ENCODE measurements at places on chromosomes 5 and 9.

GRCh38 chr9:136823136-136824046 lies 15.6 kb downstream of the RABL6 start:
- no peak for DNase-seq

DNA sequence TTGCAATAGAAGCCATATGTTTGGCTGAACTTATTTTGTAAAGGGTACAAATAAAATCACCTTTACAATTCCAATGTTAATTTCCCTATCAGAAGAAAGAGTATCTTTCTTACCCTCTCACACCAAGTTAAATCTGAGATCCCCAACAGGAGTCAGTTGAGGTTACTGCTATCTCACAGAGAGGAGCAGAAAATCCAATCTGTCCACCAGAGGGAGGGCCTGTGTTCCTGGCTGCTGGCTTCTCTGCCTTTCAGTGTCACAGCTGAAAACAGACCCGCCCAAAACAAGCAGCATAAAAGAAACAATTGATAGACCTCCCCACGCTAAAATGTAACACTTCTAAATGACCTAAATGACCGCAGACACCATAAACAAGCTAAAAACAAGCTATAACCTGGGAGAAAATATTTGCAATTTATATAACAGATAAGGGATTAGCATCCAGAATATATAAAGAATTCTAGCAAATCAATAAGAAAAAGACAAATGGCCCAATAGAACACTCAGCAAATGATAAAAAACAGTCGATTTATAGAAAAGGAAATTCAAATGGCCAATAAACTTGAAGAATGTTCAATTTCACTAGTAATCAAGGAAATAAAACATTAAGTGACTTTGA lies 24.5 kb upstream of the MVB12B start:
- peak; percentile 76 for DNase-seq

DNA sequence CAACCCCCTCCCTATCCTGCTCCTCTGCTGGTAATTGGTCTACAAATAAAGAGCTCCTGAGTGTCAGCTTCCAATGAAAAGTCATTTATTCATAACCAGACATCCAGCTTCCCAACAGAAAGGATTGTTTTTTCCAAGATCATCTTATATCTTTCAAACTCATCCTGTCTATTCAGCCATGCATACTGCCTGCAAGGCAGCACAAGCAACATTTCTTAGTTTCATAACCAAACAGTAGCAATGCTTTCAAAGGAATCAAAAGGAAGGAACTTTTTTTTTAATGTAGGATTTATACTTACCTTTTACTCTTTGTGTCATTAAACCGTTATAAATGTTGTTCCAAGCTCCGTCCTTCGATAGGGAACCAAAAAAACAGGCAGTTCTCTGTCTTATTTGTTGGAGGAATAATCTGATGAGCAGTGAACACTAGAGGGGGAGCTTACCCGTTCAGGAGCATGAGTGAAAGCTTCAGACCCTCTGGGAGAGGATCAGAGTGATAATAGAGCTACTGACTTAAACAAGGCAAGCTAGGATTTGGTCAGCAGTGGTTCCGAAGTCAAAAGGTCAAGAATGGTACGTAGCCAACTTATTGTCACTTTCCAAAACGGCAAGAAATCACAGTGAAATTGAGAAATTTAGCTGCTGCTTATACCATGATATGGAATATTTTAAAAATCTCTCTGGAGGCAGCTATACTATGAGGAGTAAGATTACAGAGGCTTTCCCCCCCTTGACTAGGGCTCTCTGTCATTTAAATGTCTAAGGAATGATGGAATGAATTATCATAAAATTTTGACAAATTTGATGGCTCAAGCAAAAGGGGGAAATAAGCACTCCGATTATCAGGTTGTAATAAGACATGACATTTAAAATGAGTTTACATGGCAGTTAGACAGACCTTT lies 892.9 kb downstream of the NR2F1-AS1 start:
- peak; percentile 29 for DNase-seq

GRCh38 chr9:89026876-89027275 lies 35.6 kb downstream of the S1PR3 start:
- no peak for DNase-seq

DNA sequence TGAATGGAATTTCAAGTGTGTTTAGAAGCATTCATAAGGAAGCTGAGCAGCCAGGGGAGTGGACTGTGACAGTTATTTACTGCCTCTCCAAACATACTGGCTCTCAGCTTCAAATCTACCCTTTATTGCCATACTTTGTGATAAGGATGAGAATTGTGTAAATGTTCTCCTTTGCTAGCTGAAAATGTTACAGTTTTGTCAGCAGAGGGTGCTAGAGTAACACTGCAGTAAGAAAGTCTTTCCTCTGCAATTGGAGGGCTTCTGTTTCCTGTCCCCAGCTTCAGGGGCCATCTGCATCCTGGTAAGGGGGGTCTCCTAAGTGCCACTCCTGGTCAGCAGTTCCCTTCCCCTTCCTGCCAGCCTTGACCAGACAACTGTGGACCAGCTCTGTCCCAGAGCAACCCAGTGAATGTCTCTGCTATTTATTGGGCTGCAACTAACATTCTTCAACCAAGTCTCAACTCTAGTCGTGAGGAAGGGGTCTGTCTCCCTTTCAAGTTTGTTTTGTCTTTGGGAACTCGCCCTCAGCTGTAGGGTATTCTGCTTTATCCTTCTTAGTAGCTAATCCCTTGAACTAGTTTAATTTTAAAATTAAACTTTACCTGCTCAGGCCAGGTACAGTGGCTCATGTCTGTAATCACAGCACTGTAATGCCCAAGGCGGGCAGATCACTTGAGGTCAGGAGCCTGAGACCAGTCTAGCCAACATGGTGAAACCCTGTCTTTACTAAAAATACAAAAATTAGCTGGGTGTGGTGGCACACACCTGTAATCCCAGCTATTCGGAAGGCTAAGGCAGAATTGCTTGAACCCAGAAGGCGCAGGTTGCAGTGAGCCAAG lies 45.3 kb downstream of the RAPGEF6 start:
- DNase-seq, result peak; percentile 59

DNA sequence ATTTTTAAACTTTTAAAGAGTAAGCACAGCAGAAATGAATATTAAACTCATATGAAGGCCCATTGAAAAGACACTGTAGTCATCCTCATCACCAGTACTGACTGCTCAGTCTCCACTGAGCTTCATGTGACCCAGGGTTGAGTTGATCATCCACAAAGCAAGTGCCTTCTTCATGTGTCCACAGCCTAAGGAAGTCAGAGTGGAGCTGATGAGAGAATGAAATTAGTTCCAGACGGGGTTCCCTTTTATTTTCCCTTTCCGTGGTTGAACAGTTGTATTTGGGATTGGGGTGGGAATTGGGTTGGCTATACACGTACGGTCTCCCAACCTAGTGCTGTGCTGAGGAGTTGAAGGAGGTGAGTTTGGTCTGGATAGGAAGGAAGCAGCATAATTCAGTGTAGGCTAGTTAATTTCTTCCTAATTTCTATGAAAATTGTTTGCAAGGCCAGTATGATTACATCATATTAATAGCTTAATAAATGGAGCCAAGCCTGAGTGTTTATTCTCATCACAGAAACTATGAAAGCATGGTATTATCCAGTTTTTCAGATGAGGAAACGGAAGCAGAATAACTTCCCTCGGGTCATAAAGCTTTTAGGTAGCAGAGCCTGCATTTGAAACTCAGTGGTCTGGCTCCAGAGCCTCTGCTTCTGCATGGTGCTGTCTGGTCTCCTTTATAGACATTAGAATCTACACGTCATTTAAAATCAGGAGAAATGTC lies 103.9 kb upstream of the DMRT1 start:
- DNase-seq, result no peak

DNA sequence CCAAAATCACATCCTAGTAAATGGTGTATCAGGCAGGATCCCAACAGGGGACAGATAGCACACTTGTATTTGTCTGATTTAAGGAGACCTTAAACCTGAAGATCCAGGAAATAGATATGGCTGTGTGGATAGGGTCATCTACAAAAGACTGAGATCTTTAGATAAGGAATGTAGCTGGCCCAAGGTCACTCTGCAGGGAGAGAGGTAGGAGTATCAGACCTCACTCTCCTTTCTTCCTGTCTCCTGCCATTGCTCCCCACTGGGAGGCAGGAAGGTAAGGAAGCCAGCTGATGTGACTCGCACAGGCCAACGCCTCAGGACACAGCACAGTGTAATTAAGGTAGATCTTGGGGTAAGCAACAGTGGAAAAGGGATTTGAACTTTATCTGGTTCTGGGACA lies 85.8 kb downstream of the PLPPR1 start:
- no peak for DNase-seq

GRCh38 chr9:72790989-72791388 lies 161.9 kb downstream of the ALDH1A1 start:
- no peak for DNase-seq

DNA sequence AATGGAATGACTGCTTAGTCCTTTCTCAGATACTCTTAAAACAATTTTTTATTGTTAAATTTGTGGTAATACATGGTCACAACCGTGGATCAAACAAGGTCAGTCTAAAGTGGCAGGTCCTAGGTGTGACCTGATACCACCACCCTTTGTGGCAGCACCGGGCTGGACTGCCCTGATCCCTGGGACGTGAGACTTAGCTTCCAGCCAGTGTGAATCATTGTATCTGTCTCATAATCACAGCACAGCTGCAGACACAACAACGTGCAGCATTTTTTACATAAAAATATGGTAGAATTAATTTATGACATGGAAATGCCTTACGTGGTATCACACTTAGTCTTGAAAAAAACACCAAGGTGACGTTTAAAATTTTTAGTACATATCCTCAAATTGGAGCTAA lies 7.8 kb downstream of the TOR1B start:
- DNase-seq, result no peak

GRCh38 chr9:21477466-21477865 lies 4.6 kb downstream of the IFNE start:
- no peak for DNase-seq
